ENCODE measurements at places on chromosomes 2 and 18. TPM values are rescaled to one million over a fixed set of nuclear protein-coding genes. Genes with fewer than 3 reads are reported as not detected.

The CROCC2 gene
- not detected for total RNA-seq

The CHMP3 gene
- 124 TPM for total RNA-seq

The CXCR1 gene
- not detected for total RNA-seq

The VWA3B gene
- total RNA-seq, result not detected

The KCTD18 gene
- 19.1 TPM for total RNA-seq

The UGT1A6 gene
- total RNA-seq, result not detected

The UBXN4 gene
- 109 TPM for total RNA-seq

The LMAN2L gene
- 21.2 TPM for total RNA-seq

The FMNL2 gene
- 44.0 TPM for total RNA-seq

DNA sequence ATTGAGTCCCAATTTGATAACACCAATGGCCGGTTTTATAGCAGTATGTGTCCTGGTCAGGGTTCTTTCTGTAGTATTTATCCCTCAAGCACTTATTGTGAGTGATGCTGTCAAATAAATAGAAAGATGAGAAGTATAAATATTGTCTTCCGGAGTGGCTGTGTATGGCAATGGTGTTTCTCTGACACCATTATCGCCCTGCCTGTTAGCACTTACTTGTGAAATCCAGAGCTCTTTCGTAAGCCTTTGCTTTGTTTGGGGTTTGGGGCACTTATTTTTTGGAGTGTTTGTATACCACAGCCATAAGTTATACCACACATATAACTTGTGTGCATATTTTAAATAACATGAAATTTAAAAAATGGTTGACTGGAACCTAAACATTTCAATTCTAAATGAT, 29.3 kb downstream of the CD8B2 start:
- no peaks in the 10 kb centered on the region for H3K36me3 ChIP-seq
- H3K4me1 ChIP-seq, result peaks cover 2% of the 10 kb centered on the region
- DNase-seq, result no peak
- H3K4me3 ChIP-seq, result no peak overlapping the region
- H3K27ac ChIP-seq, result no peak overlapping the region

DNA sequence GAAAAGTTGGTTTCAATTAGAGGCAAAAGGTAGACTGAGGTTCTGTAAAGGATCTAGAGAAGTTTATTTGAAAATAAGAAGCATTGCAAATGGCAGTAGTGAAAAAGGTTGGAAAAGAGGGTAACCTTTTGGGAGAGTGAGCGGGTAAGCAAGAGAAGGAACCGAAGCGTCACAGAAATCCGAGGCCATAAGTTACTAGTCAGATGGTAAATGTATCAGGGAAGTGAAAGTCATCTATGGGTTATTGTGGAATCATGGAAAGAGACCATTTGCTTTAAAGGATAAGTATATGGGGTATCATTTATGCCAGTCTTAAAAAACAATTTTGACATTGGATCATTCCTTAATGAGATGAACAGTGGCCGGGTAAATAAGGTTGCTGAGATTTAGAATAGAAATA, 30.5 kb downstream of the EML4 start:
- no peak for DNase-seq
- peaks cover 53% of the 10 kb centered on the region for H3K4me1 ChIP-seq
- H3K27ac ChIP-seq, result peak overlapping the region; percentile 15

DNA sequence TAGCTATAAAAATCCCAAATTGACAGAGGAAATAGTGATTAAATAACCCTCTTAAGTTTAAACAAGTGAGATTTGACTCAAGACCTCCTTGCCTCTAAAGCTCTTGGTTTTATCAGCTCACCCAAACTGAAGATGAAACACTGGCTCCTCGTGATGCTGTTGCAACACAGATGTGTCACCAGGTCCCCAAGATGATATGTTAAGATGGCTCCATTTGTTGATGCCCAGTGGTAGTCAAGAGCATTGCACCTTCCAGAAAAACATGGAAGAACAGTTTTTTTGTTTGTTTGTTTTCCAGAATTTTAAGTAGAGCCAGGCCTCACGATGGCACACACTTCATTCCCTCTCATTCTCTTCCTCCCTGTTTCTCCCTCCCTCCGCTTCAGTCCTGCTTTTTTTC, 399.8 kb downstream of the TXNL1 start:
- no peaks in the 10 kb centered on the region for H3K36me3 ChIP-seq
- H3K27me3 ChIP-seq, result no peaks in the 10 kb centered on the region
- no peak overlapping the region for H3K4me3 ChIP-seq
- DNase-seq, result no peak

- H3K27me3 ChIP-seq, result no peaks in the 10 kb centered on the region
- no peaks in the 10 kb centered on the region for H3K36me3 ChIP-seq
- H3K4me1 ChIP-seq, result peaks cover 23% of the 10 kb centered on the region
Observed at GRCh38 chr2:45860136-45861121, 209.0 kb downstream of the PRKCE start.

GRCh38 chr2:98701230-98701629, 29.7 kb downstream of the MGAT4A start:
- H3K4me3 ChIP-seq, result no peak overlapping the region
- H3K27me3 ChIP-seq, result peaks cover 37% of the 10 kb centered on the region
- no peak overlapping the region for H3K27ac ChIP-seq

- no peaks in the 10 kb centered on the region for H3K36me3 ChIP-seq
- no peak for DNase-seq
- H3K27me3 ChIP-seq, result no peaks in the 10 kb centered on the region
- H3K4me1 ChIP-seq, result peaks cover 2% of the 10 kb centered on the region
Observed at GRCh38 chr2:180717588-180717987, 262.8 kb upstream of the UBE2E3 start.

DNA sequence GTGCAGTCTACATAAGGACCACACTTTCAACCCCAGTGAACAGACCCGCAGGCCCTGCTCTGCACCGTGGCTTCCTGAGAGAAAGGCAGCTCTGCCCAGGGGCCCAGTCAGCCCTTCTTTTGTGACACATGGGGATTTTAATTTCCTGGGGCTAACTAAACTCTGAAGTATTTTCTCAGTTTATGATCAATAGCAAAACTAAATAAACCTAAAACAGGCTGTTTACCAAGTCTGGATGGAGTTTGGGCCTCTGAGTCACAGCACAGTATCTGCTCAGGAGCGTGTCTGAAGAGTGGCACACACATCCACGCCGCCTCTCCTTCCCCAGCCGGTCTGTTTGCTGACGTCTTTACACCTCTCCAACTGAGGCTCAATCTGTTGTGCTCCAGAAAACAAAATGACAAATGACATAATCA, 72.3 kb downstream of the LDLRAD4 start:
- DNase-seq, result no peak
- H3K4me1 ChIP-seq, result peaks cover 11% of the 10 kb centered on the region
- no peaks in the 10 kb centered on the region for H3K36me3 ChIP-seq
- no peak overlapping the region for H3K4me3 ChIP-seq

GRCh38 chr2:27569398-27569797, 13.4 kb upstream of the ZNF512 start:
- DNase-seq, result no peak
- H3K36me3 ChIP-seq, result peaks cover 3% of the 10 kb centered on the region
- H3K27ac ChIP-seq, result no peak overlapping the region

- H3K27me3 ChIP-seq, result peaks cover 48% of the 10 kb centered on the region
- H3K4me1 ChIP-seq, result no peaks in the 10 kb centered on the region
Observed at GRCh38 chr2:120513776-120514357, 167.9 kb downstream of the INHBB start.

- DNase-seq, result no peak
- H3K4me1 ChIP-seq, result peaks cover 37% of the 10 kb centered on the region
- no peaks in the 10 kb centered on the region for H3K27me3 ChIP-seq
- H3K4me3 ChIP-seq, result no peak overlapping the region
- peak overlapping the region; percentile 8 for H3K27ac ChIP-seq
Observed at GRCh38 chr2:101007415-101008345, 5.6 kb downstream of the RPL31 start.

- H3K4me3 ChIP-seq, result peak overlapping the region; percentile 65
- peaks cover 69% of the 10 kb centered on the region for H3K27me3 ChIP-seq
- no peak overlapping the region for H3K27ac ChIP-seq
- H3K4me1 ChIP-seq, result peaks cover 12% of the 10 kb centered on the region
- no peak for DNase-seq
Observed at GRCh38 chr2:17879137-17879912, 858 bp downstream of the KCNS3 start.

- peak overlapping the region; percentile 87 for H3K4me3 ChIP-seq
- H3K36me3 ChIP-seq, result no peaks in the 10 kb centered on the region
- H3K4me1 ChIP-seq, result peaks cover 39% of the 10 kb centered on the region
- H3K27me3 ChIP-seq, result peaks cover 2% of the 10 kb centered on the region
Observed at GRCh38 chr2:174682578-174683391, 81.5 kb downstream of the CHRNA1 start.

DNA sequence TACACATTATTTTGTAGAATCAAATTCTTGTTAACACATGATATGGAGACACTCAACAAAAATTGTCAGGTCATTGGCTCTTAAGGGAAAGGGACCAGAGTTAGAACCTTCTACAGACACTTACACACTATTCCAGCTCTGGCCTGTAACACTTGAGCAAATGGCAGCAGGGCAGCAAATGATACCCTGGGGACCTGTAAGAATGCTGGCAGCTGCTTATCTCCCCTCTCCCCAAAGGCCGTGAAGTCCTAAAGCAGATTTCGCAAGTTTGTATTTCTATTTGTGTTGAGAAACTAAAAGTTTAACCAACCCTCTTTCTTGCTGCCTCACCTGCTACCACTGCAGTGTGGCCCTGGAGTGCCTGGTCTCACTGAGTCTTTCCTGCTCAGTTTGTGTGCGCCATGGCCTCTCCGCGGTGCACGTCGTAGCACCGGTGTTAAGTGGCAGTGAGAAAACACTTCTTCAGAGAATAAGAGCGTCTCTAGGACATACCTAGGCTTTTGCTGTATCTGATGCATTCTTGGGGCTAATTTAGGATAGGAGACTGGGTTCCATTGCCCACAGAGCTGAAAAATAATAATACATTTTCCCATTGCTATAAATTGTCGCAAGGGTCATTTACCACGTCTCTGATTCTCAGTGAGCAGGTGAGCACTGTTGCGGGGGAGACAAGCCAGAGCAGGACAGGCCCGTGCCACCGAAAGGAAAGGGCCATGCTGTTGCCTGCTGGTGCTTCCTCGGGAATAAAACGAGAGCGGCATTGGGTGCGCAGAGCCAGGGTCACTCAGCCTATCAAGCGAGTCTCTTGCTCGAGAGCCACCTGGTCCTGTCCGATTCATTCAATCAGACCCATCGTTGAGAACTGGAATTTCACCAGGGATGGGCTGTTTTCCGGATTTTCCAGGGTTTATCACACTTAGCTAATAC, 204.9 kb downstream of the PTGR3 start:
- no peaks in the 10 kb centered on the region for H3K27me3 ChIP-seq
- H3K4me3 ChIP-seq, result no peak overlapping the region
- H3K36me3 ChIP-seq, result no peaks in the 10 kb centered on the region
- no peak for DNase-seq
- no peak overlapping the region for H3K27ac ChIP-seq

GRCh38 chr2:72980535-72981217, 63.4 kb downstream of the EMX1 start:
- H3K4me3 ChIP-seq, result no peak overlapping the region
- H3K36me3 ChIP-seq, result peaks cover 4% of the 10 kb centered on the region
- H3K4me1 ChIP-seq, result no peaks in the 10 kb centered on the region
- no peaks in the 10 kb centered on the region for H3K27me3 ChIP-seq

DNA sequence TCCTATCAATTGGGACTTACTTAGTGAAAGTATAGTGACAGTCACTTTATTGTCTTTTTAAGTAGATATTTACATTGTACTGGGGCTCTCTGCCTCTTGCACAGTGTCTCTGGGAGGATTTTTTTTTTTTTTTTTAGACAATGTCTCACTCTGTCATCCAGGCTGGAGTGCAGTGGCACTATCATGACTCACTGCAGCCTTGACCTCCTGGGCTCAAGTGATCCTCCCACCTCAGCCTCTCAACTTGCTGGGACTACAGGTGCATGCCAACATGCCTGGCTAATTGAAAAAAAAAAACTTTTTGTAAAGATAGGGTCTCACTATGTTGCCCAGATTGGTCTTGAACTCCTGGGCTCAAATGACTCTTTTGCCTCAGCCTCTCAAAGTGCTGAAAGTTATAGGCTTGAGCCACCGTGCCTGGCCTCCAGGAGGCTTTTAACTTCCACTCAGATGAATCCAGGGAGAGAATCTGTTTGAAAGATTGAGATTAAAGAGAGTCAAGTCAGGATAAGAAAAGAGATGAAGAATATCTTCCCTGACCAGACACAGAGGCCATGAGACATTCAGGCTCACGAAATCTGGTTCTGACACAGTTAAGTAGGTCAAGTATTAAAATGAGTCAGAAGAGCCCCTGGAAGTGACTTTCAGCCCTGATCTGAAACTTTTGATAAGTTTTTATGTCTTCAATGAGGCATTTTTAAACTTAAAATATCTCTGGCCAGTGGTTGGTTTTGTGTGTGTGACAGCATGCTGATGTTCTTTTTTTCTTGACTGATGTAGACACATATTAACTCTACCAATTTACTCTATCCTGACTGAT, 18.3 kb downstream of the ARHGEF33 start:
- no peaks in the 10 kb centered on the region for H3K27me3 ChIP-seq
- H3K4me1 ChIP-seq, result no peaks in the 10 kb centered on the region
- no peak overlapping the region for H3K4me3 ChIP-seq
- no peaks in the 10 kb centered on the region for H3K36me3 ChIP-seq
- no peak for DNase-seq

GRCh38 chr2:189658306-189659212, 2.7 kb upstream of the ASNSD1 start:
- H3K27ac ChIP-seq, result no peak overlapping the region
- H3K4me3 ChIP-seq, result no peak overlapping the region
- H3K36me3 ChIP-seq, result no peaks in the 10 kb centered on the region
- peaks cover 6% of the 10 kb centered on the region for H3K4me1 ChIP-seq

DNA sequence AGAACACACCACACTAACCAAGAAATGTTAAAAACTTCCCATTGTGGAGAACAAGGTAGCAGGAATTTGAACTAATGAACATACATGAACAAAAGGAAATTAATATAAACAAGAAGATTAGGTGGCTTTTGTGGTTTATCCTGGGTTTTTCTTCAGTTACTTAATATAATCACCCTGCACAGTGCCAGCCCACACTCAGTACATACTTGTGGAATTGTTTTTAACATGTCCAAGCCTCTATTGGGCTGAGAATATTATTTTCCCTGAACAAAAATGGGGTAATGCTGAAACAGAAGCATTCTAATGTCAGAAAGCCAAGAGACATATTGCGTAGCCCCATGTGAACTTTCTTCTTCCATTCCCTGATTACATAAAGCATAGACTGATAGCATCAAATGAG, 202.8 kb downstream of the DNER start:
- no peaks in the 10 kb centered on the region for H3K4me1 ChIP-seq
- no peak overlapping the region for H3K27ac ChIP-seq
- no peaks in the 10 kb centered on the region for H3K36me3 ChIP-seq
- H3K27me3 ChIP-seq, result peaks cover 3% of the 10 kb centered on the region

DNA sequence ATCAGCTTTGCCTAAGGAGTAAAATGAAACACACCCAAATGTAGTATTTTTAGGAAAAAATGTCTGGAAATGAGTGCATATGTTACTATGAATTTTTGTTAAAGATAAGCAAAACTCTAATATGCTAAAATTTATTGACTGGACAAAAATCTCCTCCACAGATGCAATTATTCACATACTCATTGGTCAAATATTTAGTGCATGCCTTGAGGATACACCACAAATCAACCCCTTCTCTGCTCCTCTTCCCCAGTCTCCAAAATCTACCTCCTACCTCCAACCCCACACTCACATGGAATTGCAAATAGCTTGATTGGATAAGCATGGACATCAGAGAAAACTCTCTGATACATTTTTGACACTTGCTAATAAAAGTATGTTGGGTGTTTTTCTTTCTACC, 95.6 kb upstream of the CDC42EP3 start:
- no peak for DNase-seq
- H3K27ac ChIP-seq, result peak overlapping the region; percentile 88
- peaks cover 80% of the 10 kb centered on the region for H3K4me1 ChIP-seq
- H3K36me3 ChIP-seq, result no peaks in the 10 kb centered on the region
- H3K4me3 ChIP-seq, result no peak overlapping the region
- H3K27me3 ChIP-seq, result no peaks in the 10 kb centered on the region
